ENCODE measurements at places on chromosomes 1 and 21. TPM values are rescaled to one million over a fixed set of nuclear protein-coding genes. Genes with fewer than 3 reads are reported as not detected.
A peak's percentile ranks its signal among the peaks of the same experiment; 100 is the strongest.

FCRLB gene
- total RNA-seq = 2.8 TPM

NTMT2 gene
- total RNA-seq = not detected

ERICH3 gene
- total RNA-seq = 8.1 TPM

- peaks cover 37% of the 10 kb centered on the region for H3K4me1 ChIP-seq
- DNase-seq = no peak
- H3K27me3 ChIP-seq = no peaks in the 10 kb centered on the region
- no peaks in the 10 kb centered on the region for H3K36me3 ChIP-seq
- no peak overlapping the region for H3K4me3 ChIP-seq
Observed at GRCh38 chr1:206672011-206672688, 12.6 kb upstream of the MAPKAPK2 start.

DNA sequence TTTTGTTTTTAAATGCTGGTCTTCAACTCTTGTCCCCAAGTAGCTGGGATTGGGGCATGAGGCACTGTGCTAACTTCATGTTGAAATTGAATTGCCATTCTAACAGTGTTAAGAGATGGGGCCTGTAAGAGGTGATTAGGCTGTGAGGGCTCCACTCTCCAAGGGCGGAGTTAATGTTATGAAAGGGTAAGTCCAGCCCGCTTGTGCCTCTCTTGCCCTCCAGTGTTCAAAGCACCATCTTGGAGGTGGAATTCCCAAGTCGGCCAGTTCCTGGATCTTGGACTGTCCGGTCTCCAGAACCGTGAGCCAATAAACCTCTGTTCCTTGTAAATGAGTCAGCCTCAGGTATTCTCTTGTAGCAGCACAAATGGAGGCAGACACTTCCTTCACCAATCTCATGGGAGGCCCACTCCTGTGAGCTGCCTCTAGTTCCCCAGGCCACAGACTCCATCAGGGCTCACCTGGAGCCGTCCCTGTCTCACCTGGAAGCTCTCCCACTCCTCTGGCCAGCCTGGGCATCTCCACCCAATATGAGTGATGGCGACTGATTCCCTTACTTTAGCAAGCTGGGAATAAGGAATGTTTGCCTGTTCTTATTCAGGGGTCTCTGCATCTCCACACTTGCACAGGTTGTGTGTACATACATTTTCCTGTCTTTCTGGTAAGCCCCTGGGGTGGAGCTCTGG is 15.5 kb downstream of the IBA57 start:
- H3K27ac ChIP-seq = peak overlapping the region; percentile 31
- H3K36me3 ChIP-seq = peaks cover under 1% of the 10 kb centered on the region
- no peak for DNase-seq
- H3K4me3 ChIP-seq = no peak overlapping the region
- H3K4me1 ChIP-seq = peaks cover 41% of the 10 kb centered on the region

DNA sequence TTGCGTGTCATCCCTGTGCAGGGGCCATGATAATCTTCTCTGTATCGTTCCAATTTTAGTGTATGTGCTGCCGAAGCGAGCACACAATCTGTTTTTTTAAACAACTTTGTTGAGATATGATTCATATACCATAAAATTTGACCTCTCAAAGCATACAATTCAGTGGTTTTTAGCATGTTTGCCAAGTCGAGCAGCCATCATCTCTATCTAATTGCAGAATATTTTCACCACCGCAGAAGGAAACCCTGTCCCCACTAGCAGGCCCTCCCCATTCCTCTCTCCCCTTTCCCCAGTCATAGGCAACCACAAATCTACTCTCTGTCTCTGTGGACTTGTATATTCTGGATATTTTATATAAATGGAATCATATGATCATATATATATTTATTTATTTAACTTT is 78.7 kb upstream of the TINAGL1 start:
- no peak overlapping the region for H3K27ac ChIP-seq
- H3K27me3 ChIP-seq = no peaks in the 10 kb centered on the region
- no peak for DNase-seq

DNA sequence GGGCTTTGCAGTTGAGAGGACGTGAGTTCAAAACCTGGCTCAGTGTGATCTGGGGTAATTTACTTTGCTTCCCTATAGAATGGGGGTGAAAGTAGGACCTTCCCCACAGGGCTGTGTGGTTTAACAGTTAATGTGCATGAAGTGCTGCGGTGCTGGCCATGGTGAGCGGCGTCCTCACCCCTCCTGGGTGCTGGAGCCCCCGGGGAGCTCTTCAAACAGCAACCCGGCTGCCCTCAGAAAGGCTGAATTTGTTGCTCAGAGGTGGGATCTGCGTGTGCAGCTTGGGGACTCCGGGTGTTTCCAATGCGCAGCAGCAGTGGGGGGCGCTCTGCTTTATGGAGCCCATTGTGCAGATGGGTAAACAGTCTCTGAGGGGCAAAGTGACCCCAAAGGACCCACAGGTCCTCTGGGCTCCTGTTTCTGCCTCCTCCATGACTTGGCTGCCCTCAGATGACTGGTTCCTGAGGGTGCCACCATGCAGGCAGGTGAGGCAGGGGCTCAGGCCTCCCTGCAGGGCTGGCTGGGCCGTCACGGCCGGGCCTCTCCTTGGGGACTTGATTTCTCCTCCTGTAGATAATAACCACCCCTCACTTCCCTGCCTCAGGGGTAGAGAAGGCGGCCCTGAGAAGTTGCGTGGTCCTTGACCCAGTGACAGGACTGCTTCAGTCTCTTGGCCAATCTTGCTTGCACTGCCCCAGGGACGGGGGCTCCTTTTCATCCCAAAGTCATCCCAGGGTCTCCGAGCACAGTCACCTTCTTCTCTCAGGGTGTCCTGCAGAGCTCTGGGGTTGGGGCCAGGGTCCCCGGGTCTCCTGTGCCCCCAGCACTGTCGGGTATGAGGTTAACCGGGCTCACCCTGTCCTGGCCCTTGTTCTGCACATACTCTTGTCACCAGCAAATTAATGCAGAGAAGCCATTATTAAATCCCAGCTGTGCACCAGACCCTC is 40.3 kb downstream of the DMRTB1 start:
- DNase-seq = no peak
- H3K4me1 ChIP-seq = no peaks in the 10 kb centered on the region
- H3K27ac ChIP-seq = no peak overlapping the region
- peaks cover 27% of the 10 kb centered on the region for H3K27me3 ChIP-seq
- H3K36me3 ChIP-seq = no peaks in the 10 kb centered on the region

GRCh38 chr1:50978852-50979781 is 9.1 kb downstream of the CDKN2C start:
- H3K4me3 ChIP-seq = peak overlapping the region; percentile 77
- peak overlapping the region; percentile 91 for H3K27ac ChIP-seq
- no peaks in the 10 kb centered on the region for H3K36me3 ChIP-seq
- no peak for DNase-seq

- H3K4me3 ChIP-seq = no peak overlapping the region
- H3K27me3 ChIP-seq = no peaks in the 10 kb centered on the region
- no peaks in the 10 kb centered on the region for H3K36me3 ChIP-seq
Observed at GRCh38 chr1:109806733-109807400, 43.1 kb upstream of the EPS8L3 start.

- H3K27me3 ChIP-seq = no peaks in the 10 kb centered on the region
- peaks cover 47% of the 10 kb centered on the region for H3K4me1 ChIP-seq
- peak overlapping the region; percentile 2 for H3K27ac ChIP-seq
- H3K36me3 ChIP-seq = no peaks in the 10 kb centered on the region
Observed at GRCh38 chr1:164774819-164775654, 216.1 kb downstream of the PBX1 start.

DNA sequence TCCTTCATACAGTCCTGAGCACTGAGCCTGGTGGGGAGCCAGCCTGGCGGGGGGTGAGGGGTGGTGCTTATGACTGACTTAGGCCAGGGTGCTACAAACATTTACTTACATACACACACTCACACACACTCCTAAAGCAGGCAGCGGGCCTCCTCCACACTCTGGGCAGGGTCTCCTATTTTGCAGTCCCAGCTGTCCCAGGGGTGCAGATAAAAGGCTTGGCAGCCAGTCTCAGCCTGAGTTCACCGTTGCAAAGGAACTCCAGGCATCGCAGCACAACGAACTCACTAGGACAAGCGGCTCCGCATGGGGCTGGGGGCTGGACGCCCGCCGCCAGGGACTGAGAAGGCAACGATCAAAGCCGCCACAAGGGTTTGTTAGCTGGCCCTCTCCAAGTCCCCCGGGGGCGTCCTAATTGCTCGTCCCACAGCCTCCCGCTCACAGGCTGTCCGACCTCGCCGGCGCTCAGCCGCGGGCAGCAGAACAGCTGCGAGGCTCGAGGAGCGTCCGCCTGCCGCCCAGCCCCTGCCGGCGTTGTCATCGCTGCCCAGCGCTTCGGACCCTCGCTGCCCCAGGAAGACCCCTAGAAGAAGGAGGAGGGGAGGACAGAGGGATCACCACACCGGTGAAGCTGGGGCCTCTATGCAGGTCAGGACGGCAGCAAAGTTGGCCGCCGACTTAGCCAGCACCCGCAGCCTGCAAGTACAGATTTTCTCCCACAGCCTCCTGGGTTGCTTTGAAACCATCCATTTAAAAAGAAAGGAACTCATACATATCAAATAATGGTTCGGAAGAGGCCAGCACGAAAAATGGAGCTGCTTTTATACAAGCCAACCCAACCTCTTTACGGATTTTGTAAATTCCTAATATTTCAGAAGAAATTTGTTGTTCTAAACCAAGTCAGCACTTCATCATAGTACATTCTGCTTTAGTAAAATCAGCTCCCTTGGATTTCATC is 6.2 kb downstream of the BARHL2 start:
- DNase-seq = no peak
- H3K4me3 ChIP-seq = no peak overlapping the region
- no peak overlapping the region for H3K27ac ChIP-seq
- H3K27me3 ChIP-seq = peaks cover 94% of the 10 kb centered on the region
- H3K36me3 ChIP-seq = no peaks in the 10 kb centered on the region

- H3K36me3 ChIP-seq = no peaks in the 10 kb centered on the region
- no peaks in the 10 kb centered on the region for H3K27me3 ChIP-seq
- H3K4me3 ChIP-seq = no peak overlapping the region
- peaks cover 9% of the 10 kb centered on the region for H3K4me1 ChIP-seq
- no peak for DNase-seq
- no peak overlapping the region for H3K27ac ChIP-seq
Observed at GRCh38 chr1:222970711-222971110, 155.9 kb downstream of the DISP1 start.
